ENCODE measurements at places on chromosomes 6 and 20. TPM values are rescaled to one million over a fixed set of nuclear protein-coding genes. Genes with fewer than 3 reads are reported as not detected.
A peak's percentile ranks its signal among the peaks of the same experiment; 100 is the strongest.

DNA sequence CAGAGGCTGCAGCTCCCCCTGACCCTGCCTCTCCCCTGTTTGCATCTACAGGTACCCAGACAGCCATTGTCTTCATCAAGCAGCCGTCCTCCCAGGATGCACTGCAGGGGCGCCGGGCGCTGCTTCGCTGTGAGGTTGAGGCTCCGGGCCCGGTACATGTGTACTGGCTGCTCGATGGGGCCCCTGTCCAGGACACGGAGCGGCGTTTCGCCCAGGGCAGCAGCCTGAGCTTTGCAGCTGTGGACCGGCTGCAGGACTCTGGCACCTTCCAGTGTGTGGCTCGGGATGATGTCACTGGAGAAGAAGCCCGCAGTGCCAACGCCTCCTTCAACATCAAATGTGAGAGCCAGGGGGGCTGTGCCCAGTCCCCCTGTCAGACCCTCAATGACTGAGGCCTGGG lies 42.1 kb upstream of the SRF start:
- no peak for DNase-seq

GRCh38 chr6:163974322-163974721 lies 559.8 kb downstream of the QKI start:
- DNase-seq: no peak

- no peak for DNase-seq
Observed at GRCh38 chr6:667253-667927, 10.5 kb upstream of the HUS1B start.

DNA sequence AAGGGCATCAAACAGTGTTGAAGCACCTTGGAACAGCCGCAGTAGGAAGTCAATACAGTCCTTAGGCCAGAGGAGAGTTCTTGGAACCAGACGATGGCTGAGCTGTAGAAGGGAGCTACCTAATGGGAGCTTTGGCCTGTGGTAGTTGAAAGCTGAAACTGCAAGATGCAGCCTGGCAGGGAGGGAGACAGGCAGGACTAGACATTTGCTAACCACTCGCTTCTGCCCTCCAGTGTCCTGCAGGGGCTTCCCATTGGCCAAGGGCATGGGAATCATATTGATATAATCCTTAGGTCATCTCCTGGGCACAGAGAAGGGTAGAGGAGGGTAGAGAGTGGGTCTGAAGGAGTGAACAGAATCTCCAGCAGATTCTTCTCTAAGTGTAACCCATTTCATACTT lies 60.4 kb downstream of the TPD52L1 start:
- DNase-seq: no peak

The CALHM4 gene
- total RNA-seq: not detected

The CAPN11 gene
- 0.39 TPM for total RNA-seq

DNA sequence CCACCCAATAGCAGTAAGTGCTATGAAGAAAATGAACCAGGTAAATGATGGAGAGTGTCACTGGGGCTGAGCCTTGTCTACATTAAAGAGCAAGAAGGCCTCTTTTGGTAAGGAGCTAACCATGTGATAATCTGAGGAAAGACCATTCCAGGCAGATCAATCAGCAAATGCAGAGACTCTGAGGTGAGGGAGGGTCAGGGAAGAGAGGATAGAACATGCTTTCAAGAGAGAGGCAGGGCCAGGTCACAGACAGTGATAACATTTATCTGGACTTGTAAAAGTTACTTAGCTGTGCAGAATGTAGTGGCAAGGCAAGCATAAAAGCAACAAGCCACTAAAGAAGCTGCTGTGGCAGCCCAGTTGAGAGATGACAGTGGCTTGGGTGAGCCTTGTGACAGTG lies 197.3 kb downstream of the TASP1 start:
- no peak for DNase-seq

The DNAH8 gene
- not detected for total RNA-seq

- no peak for DNase-seq
Observed at GRCh38 chr20:41051009-41051825, 22.6 kb downstream of the TOP1 start.

The CALHM6 gene
- total RNA-seq: 2.3 TPM

GRCh38 chr20:48295966-48296421 lies 510.7 kb upstream of the SULF2 start:
- DNase-seq: no peak

DNA sequence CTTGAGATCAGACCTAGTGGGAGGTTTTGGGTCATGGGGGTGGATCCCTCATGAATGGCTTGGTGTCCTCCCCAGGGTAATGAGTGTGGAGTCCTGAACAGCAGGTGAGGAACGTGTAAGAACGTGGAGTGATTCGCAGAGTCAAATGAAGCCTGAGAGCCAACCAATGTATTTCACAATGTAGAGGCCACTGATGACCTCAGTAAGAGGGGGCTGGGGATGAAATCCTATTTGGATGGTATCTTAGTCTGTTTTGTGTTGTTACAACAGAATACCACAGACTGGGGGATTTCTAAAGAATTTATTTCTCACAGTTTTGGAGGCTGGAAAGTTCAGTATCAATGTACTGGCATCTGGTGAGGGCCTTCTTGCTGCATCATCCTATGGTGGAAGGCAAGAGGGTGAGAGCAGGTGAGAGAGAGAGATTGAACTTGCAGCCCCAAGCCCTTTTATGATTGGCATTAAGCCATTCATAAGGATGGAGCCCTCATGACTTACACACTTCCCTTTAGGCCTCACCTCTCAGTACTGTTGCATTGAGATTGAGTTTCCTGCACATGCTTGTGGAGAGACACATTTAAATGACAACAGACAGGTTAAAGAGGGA lies 47.3 kb upstream of the HIVEP1 start:
- DNase-seq: no peak

The CDH26 gene
- 1.4 TPM for total RNA-seq

The HLA-G gene
- total RNA-seq: not detected

The OPN5 gene
- total RNA-seq: not detected

DNA sequence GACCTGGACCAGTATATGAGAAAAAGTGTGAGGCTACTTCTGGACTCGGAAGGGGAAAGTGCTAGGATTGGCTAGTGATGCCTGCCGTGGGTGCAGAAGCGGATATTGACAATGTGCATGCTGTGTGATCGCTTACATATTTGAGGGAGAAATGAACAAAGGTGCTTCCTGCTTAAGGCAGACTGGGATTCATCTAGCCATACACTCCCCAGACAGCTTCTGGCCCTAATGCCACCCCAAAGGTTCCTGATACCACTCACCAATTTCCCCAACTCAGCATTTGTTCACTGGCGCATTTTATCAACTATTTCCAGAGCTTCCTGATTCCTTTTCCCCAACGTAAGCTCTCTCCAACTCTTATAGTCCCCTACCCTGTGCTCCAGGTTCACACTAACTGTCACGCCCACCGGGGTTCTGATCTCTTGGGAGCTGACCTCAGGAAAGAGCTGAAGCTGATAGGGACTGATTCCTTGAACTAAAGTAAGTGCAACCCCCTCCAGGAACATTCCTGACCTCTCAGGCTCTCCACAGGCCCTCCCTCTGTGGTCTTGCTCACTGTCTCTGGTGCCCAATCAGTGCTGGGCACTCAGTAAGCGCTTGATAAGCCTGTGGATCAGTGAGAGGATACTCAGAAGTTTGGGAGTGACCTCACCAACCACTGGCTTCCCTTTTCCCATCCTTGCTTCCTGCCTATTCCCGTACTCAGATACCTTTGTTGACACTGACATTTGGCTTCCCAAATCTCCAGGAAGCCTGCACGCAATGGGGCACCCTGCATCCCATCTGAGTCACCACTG lies 73.3 kb downstream of the MRPL14 start:
- peak; percentile 66 for DNase-seq

- DNase-seq: peak; percentile 45
Observed at GRCh38 chr6:45421709-45422502, 44.2 kb upstream of the SUPT3H start.

- DNase-seq: no peak
Observed at GRCh38 chr6:149150801-149151398, 166.6 kb upstream of the TAB2 start.

GRCh38 chr6:169663468-169663867 lies 38.4 kb downstream of the WDR27 start:
- no peak for DNase-seq

DNA sequence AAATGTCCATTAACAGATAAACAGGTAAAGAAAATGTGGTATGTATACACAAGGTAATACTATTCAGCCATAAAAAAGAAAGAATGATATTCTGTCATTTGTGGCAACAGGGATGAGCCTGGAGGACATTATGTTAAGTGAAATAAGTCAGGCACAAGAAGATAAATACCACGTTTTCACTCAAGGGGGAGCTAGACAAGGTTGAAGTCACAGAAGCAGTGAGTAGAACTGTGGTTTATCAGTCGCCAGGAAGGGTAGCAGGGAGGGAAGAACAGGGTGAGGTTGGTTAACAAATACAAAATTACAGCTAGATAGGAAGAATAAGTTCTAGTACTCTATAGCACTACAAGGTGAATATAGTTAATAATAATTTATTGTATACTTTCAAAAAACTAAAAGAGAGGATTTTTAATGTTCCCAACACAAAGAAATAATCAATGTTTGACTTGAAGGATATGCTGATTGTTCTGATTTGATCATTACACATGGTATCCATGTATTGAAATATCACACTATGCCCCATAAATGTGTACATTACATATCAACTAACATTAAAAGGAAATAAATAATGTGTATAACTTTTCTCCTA lies 21.1 kb downstream of the RTN4IP1 start:
- DNase-seq: no peak

- DNase-seq: no peak
Observed at GRCh38 chr6:160177220-160177619, 55.6 kb downstream of the SLC22A1 start.

DNA sequence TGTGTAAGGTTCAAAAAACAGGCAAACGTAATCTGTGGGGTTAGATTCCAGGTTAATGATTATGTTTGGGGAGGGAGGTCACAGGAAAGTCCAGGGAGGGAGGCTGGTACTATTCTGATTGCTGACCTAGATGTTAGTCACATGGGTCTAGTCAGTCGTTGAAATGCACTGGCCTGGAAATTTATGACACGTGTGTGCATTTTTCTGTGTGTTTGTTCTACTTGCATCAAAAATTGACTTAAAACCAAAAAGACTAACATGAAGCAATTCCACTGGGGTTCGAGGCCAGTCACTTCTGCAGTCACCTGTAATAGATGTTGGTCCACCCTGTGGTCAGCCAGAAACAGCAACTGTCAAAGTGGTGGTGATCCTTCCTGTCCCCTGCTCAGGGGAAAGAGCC lies 104.2 kb upstream of the MLN start:
- DNase-seq: no peak

Measured in left cardiac atrium (tissue), 4 donors.